Cortex of kidney (tissue), 1 donor: ENCODE measurements at places on chromosomes 11 and 22.

DNA sequence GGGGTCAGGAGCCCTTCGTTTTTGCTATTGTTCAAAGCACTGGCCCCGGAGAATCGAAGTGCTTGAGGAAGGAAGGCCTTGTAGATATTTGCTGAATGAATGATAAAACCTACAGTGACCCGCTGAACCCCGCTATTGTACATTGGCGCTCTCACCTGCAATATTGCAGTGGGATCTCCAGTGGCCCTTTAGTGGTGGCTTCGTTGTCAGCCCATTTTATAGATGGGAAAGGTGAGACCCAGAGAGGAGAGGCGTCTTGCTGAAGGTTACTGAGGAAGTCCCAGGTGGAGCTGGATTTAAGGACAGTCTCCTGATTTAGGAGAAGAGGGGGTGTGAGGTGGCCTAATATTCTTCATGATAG is 1.2 kb downstream of the CDC42EP2 start:
- DNase-seq: no peak

- DNase-seq: no peak
Observed at GRCh38 chr11:131841925-131842635, 471.7 kb downstream of the NTM start.

DNA sequence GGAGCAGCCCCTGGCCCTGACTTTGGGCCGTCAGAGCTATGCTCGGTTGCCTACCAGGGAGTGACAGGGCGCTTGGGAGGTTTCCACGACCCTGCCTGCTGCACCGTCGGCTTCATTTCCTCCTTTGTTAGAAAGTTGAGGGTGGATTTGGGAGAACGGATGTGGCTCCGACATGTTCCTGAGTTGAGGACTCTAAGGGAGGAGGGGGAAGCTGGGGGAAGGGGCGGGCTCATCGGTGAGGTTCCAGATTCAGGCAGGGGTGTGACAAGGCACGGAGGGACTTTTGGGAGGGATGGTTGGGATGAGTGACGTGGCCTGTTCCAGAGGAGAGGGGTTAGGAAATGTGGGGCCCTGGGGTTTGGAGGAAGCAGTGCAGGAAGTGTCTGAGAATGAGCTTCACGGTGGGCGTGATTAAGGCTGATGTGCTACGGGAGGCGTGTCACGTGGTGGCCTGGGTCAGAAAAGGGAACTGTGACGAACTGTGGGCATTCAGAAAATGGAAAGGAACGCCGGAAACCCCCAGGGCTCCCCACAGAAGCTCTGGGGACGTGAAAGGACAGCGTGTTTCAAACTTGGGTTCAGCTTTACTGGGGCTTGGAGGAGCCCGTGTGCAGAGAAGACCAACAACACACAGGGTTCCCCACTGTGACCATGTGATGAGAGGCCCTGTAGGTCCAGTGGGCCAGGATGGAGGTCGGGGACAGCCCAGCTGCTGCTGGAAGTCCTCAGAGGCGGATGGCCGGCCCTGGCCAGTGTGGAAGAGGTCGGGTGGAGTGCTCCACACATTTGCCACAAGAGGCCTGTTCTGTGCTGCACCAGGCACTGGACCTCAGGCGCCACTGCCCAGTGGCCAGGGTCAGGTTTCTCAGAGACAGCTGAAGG is 2.8 kb downstream of the PARVB start:
- DNase-seq: no peak

- no peak for DNase-seq
Observed at GRCh38 chr11:57444362-57445121, 15.8 kb upstream of the RTN4RL2 start.

- DNase-seq: no peak
Observed at GRCh38 chr22:35894937-35895708, 133.5 kb downstream of the RBFOX2 start.

GRCh38 chr11:128905345-128906184 is 14.4 kb downstream of the KCNJ5 start:
- DNase-seq: no peak

GRCh38 chr11:121099885-121100284 is 1.2 kb upstream of the TECTA start:
- no peak for DNase-seq

GRCh38 chr11:101797335-101797734 is 117.5 kb upstream of the CEP126 start:
- no peak for DNase-seq

DNA sequence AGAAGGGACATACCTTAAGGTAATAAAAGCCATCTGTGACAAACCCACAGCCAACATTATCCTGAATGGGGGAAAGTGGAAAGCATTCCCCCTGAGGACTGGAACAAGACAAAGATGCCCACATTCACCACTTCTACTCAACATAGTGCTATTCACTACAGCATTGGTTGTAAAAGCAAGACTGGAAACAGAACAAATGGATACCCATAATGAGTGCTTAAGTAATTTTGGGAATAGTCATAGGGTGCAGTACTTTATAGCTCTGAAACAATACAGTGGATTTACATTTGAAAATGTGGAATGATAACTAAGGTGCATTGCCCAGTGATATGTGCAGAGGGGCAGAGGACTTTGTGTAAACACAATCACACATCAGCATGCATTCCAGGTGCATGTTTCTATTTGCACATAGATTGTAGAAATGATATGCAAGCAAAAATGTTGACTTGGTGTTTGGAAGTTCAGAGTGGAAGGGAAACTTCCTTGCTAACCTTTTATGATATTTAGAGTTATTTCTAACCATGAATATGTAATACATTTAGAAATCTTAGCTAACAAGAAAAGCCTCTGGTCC is 112.3 kb downstream of the IGLL1 start:
- no peak for DNase-seq

DNA sequence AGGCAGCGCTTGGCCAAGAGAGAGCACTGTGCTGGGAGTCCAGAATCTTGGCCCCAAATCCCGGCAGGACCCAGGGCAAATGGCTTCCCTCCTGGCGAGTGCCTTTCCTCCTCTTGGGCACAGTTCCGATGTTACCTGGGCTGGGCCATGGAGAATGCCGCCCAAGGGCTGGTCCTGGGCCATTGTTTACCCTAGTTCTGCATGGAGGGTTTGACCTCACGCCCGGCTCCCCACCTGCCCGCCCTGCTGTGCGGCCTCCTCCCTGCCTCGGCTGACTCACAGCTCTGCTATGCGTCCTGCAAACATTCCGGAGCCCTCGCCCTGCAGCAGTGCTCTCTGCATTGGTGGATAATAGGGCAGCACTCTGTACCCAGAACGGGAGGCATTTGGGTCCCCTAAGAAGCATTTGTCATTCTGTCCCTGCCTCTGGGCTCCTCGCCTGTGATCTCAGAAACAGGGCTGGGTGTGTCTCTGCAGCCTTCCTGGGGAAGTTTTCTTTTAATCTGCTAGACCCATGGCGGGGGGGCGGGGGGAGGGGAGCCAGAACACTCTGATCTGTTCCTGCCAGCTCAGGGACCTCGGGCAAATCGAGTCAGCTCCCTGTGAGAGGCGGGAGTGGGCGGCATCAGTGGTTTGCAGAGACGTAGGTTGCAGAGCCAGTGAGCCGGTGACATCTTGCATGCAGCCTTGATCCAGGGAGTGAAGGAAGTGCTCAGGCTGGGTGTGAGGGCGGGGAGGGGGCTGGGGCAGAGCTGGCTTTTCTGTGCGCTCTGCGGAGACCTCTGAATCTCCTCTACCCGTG is 32.9 kb upstream of the SMIM38 start:
- DNase-seq: no peak

DNA sequence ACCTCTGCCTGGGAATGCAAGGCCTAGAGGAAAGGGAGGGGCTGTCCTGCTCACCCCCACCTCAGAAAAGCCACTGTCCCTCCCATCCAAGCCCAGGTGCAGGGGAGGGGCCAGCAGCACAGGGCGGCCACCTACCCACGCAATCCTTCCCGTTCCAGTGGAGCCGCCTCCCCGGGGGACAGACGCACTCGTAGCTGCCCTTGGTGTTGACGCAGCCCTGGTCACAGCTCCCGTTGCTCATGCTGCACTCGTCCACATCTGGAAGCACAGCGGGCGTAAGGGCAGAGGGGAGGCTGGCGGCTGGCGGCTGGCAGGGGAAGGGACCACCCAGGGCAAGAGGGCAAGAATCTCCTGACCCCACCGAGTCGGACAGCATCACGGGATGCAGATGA is 40.3 kb upstream of the TTLL12 start:
- DNase-seq: no peak

DNA sequence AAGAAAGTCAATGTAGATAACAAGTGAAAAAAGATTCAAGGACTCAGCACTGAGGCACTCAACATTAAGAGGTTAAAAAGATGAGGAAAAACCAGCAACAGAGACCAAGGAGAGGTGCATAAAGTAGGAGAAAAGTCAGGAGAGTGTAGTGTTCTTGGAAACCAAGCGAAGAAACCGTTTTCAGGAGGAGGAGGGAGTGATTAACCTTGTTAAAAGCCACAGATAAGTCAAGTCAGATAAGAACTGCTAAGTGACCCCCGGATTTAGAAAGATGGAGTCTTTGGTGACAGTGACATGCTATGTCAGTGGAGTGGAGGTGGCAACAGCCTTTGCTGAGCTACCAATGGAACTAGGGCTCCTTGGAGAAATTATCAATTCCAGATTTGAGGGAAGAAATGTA is 13.9 kb upstream of the NARS2 start:
- DNase-seq: no peak

GRCh38 chr22:24144056-24144777 is 37.1 kb upstream of the SUSD2 start:
- DNase-seq: no peak

GRCh38 chr11:130198964-130199363 is 39.4 kb downstream of the ST14 start:
- no peak for DNase-seq

DNA sequence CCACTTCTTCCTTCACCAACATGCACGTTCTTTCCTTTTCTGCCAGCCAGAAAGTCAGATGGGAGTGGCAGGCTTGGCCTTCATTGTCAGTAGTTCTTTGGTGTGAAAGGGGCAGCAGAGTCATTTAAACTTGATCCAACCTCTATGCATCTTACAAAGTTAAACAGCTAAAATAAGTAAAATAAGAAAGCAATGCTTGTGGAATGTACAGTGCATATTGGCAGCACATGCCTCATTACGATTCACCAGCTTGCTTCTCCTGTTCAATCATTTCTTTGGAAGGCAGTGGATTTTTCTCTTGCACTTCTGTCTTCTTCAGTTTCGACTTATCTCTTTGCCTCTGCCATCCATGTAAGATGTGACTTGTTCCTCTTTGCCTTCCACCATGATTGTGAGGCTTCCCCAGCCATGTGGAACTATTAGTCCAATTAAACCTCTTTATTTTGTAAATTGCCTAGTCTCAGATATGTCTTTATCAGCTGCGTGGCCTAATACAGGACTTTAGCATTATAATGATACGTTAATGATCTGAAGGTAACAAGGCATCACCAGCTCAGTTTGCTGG is 14.8 kb downstream of the LGALS12 start:
- DNase-seq: no peak

GRCh38 chr11:69967484-69967883 is 110.6 kb upstream of the ANO1 start:
- DNase-seq: no peak

GRCh38 chr22:44024288-44024921 is at the start of gene PARVB:
Gene PARVB, plus strand, starts transcription at chr22:44024302. Its CDS starts 38 bp downstream, at chr22:44024340.
- DNase-seq: no peak

DNA sequence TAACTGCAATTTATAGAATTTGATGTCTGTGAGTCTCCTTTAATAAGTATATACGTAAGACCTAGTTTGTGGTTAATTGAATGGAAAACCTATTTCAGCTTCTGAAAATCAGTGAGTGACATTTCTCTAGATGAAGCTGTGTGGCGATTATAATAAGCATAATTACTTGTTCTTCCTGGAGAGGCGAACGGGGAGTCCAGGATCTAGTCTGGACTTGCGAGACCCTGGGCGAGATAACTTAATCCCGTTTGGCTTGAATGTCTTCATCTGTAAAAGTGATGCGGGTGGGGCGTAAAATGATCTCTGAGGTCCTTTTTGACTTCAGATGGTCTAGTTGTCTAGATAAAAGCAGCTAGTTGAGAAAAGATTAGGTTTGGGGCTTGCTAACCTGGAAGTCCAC is 1.1 kb downstream of the PRRG4 start:
- DNase-seq: no peak

GRCh38 chr11:92751594-92751993 is 217.9 kb upstream of the MTNR1B start:
- no peak for DNase-seq

DNA sequence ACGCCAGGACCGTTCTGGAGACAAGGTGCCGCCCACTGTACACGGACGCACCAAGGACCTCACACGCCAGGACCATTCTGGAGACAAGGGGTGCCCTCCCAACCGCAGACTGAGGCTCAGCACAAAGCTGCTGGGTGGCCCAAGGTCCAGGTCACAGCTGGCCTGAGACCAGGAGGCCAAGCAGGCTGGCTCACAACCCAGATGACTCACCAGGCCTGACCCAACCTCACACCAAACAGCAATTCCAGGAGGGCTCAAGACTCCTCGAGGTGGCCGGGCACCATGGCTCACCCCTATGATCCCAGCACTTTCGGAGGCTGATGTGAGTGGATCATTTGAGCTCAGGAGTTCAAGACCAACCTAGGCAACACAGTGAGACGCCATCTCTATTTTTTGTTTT is 14.8 kb downstream of the BRD1 start:
- DNase-seq: no peak

GRCh38 chr22:25143156-25144076 is 56.2 kb upstream of the CRYBB3 start:
- DNase-seq: no peak

- DNase-seq: no peak
Observed at GRCh38 chr11:86150847-86151173, 81.9 kb upstream of the PICALM start.

DNA sequence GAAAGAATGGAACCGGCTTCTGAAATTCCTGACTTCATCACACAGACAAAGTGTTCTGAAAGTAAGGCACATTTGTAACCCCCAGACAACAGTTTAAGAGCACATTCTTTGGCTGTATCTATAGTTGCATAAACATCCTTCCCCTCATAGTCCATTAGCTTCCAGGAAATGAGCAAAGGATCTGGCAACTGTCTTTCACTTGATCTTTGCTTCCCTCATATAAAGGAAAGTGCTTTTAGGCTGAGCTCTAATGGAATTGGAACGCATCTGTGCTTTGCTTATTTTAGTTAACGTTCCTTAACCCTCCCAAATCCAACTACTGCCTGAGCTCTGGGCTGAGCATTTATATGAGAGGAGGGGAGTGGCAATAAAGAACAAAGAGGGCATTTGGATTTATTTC is 76.9 kb upstream of the API5 start:
- no peak for DNase-seq

GRCh38 chr11:127643268-127644058 is 642.9 kb upstream of the KIRREL3 start:
- no peak for DNase-seq

GRCh38 chr11:93858121-93858775 is 7.8 kb upstream of the VSTM5 start:
- DNase-seq: no peak
